ENCODE measurements at places on chromosomes 7 and 10. TPM values are rescaled to one million over a fixed set of nuclear protein-coding genes. Genes with fewer than 3 reads are reported as not detected.

Gene RNF32
- 0.30 TPM for total RNA-seq

Gene IDI2
- total RNA-seq = not detected

Gene FRMD4A
- total RNA-seq = 66.7 TPM

Gene ANKRD7
- not detected for total RNA-seq

Gene SDHAF3
- total RNA-seq = 8.1 TPM

Gene ENO4
- 0.16 TPM for total RNA-seq

Gene NPM3
- 118 TPM for total RNA-seq

Gene EPDR1
- total RNA-seq = 16.1 TPM

Gene CALHM3
- total RNA-seq = 0.34 TPM

Gene SFMBT2
- total RNA-seq = 6.2 TPM

Gene AGMO
- 11.9 TPM for total RNA-seq

Gene AMZ1
- total RNA-seq = 0.50 TPM

Gene ANKRD61
- total RNA-seq = 0.19 TPM

Gene SGCE
- 27.2 TPM for total RNA-seq

Gene ITPRID1
- total RNA-seq = not detected

Gene CALCR
- total RNA-seq = not detected

Gene SLC13A1
- not detected for total RNA-seq

Gene ERLIN1
- 33.7 TPM for total RNA-seq

Gene ASZ1
- total RNA-seq = not detected

Gene RGR
- 0.85 TPM for total RNA-seq

Gene TFAM
- 50.1 TPM for total RNA-seq

Gene CTBP2
- 94.7 TPM for total RNA-seq

Gene SEMA4G
- 2.4 TPM for total RNA-seq

Gene TFEC
- 0.40 TPM for total RNA-seq
